ENCODE measurements at places on chromosomes 2 and 18. TPM values are rescaled to one million over a fixed set of nuclear protein-coding genes. Genes with fewer than 3 reads are reported as not detected.

HK2 gene
- total RNA-seq: 8.6 TPM

GDF7 gene
- total RNA-seq: 9.2 TPM

SERPINB5 gene
- not detected for total RNA-seq

ALPI gene
- not detected for total RNA-seq

SERPINB3 gene
- not detected for total RNA-seq

THSD7B gene
- total RNA-seq: 0.67 TPM

DNA sequence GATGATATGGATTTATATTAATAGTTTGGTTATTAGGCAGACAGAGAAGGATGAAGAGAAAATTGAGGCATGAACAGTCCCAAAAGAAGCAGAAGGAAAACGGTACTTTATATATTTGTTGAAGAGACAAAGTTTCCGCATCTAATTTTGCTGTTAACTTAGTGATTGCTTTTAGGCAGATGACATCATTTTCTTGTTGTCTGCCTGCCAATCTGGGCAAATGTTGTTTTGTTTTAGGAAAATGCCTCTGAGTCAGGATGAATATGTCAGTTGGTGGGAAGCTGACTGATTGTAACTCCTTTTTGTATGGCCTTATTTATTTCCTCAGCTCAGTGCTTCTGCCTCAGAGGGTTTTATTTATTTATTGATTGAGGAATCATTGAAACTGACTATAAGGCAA is 52.5 kb upstream of the CAVIN2 start:
- no peaks in the 10 kb centered on the region for H3K27me3 ChIP-seq
- H3K36me3 ChIP-seq: no peaks in the 10 kb centered on the region
- peaks cover 5% of the 10 kb centered on the region for H3K4me1 ChIP-seq
- H3K27ac ChIP-seq: peak overlapping the region; percentile 69

- H3K27ac ChIP-seq: no peak overlapping the region
- H3K27me3 ChIP-seq: no peaks in the 10 kb centered on the region
- no peak overlapping the region for H3K4me3 ChIP-seq
These were observed 27.4 kb downstream of the USP34 start for GRCh38 chr2:61443342-61444041.

DNA sequence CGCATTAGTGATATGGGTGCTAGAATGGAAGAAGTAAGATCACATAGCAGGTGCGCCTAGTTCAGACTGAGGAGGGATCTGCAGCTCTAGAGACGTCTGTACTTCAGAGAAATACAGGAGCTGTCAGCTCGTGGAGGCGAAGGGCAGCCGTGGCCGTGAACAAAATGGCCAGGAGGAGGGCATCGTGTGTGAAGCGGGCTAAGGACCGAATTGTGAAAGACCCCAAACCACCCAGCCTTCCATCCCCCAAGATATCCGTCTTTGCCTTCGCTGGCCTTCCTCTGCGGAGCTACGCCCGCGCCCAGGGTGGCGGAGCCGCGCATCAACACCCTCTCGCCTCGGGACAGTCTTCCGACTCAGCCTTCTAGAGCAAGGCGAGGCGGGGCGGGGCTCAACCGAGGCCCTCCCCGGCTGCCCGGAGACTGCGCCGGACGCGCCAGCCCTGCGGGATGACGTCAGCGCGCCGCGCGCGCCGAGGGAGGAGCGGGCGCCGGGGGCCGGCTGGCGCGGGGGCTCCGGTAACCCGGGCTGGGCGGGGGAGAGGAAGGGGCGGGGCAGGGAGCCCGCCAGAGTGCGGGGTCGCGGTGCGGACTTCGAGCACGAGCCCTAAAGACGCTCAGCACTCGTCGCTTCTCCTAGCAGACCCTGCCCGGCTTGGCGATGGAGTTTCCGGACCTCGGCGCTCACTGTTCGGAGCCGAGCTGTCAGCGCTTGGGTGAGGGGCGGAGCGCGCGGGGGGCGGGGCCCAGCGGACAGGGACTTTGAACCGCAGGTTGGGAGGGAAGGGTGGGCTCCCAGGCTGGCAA is at the start of gene ZFAND2B:
Gene ZFAND2B, plus strand, starts transcription at position 455 of the 806 bp plus-strand sequence. Its CDS starts 206 bp downstream, at position 661.
- DNase-seq: peak; percentile 95
- peak within 1 kb of the TSS; percentile 92 for H3K4me3 ChIP-seq
- H3K27ac ChIP-seq: peak within 1 kb of the TSS; percentile 96
- H3K27me3 ChIP-seq: no peaks in the 10 kb centered on the region
- no peaks in the 10 kb centered on the region for H3K36me3 ChIP-seq

DNA sequence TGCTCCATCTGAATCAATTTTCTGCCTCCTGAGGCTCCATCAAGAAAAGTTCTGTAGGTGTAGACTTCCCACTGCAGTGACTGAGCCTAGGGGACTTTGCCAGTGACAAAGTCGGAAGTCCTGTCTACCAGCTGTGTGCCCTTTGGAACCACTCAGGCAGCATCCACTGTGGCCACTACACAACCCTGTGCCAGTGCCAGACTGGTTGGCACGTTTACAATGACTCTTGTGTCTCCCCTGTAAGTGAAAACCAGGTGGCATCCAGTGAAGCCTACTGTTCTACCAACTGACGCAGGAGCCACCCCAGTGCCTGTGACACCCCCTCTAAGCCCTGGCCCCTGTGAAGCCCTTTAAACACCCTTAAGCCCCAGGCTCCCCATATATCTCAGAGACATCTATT is 132.1 kb upstream of the SERPINE2 start:
- no peak overlapping the region for H3K4me3 ChIP-seq
- no peaks in the 10 kb centered on the region for H3K27me3 ChIP-seq
- no peak overlapping the region for H3K27ac ChIP-seq
- no peaks in the 10 kb centered on the region for H3K36me3 ChIP-seq
- DNase-seq: no peak
- H3K4me1 ChIP-seq: no peaks in the 10 kb centered on the region

DNA sequence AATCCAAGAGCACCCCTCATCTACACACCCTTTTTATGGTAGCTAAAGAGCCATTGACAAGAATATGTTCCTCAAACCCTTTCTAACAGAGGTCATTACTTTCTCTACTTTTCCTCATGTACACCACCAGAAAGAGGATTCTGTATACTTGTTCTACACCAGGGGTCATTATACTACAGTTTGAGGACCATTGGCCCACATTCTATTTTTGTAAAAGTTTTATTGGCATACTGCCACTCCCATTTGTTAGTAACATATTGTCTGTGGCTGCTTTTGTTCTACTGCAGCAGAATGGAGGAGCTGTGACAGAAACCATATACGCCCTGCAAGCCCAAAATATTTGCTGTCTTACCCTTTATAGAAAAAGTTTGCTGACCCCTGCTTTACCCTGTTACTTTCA is 14.3 kb downstream of the HTR2B start:
- no peaks in the 10 kb centered on the region for H3K27me3 ChIP-seq
- H3K27ac ChIP-seq: peak overlapping the region; percentile 75
- no peak overlapping the region for H3K4me3 ChIP-seq
- no peaks in the 10 kb centered on the region for H3K4me1 ChIP-seq
- DNase-seq: no peak
- no peaks in the 10 kb centered on the region for H3K36me3 ChIP-seq

DNA sequence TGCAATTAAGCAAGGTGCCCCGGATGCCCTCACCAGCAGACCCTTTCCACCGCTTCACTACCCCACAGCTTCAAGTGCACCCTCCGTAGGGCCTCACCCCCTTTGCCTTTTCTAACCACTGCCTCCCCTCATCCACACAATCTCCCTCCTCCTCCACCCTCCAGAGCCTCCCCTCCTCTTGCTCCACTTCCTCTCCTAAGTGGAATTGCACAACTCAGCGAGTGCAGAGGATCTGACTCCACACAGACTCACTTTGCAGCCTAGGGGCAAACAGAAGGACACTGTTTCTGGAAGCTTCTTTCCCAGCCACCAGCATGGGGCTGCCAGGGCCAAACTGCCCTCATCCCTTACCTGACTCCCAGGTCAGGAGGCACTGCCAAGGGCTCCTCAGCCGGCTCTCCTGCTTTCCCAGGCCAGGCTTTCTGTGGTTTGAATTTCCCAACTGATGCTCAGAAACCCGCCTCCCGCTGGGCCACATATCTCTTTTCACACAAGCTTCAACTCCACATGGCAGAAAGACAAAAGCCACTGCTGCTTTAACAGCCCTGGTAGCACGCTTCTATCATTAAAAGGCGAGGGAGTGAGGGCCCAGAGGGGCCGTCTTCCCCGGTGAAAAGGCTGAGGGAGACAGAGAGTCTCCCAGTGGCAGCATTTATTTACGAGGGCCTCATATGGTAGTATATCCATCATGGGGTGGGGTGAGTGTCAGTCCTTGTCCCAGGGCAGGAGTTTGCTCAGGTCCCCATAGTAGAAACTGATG is 74.7 kb upstream of the MGAT4A start:
- H3K27me3 ChIP-seq: no peaks in the 10 kb centered on the region
- DNase-seq: no peak

DNA sequence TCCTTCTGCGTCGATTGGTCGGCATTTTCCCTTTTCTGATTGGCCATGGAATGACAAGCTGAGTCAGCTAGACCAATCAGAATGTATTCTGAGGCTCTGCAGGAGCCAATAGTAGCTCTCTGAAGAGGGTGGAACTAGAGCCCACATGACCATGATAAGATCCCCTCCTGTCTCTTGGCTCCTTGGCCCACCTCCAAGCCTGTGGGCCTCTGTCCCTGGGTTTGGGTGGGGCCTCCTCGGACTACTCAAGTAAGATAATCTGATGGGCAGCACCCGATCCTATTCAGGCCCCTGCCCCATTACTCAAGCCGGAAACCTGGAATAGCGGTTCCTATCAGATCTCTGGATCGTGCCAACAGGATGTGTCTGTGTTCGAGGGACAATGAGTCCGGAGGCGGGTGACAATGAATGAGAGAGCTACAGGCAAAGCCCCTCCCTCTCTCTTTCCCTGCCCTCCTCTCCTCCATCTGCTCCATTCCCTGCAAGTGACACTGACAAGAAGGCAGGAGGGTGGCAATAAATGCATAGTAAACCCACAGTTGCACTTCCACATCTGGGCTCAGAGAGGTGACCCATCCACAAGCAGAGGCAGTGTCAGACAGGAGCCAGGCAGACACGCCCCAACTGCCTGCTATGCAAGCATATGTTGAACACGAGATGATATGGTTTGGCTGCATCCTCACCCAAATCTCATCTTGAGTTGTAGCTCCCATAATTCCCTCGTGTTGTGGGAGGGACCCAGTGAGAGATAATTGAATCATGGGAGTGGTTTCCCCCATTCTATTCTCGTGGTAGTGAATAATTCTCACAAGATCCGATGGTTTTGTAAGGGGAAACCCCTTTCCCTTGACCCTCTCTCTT is 114.7 kb downstream of the TNS1 start:
- no peaks in the 10 kb centered on the region for H3K36me3 ChIP-seq
- DNase-seq: peak; percentile 75

DNA sequence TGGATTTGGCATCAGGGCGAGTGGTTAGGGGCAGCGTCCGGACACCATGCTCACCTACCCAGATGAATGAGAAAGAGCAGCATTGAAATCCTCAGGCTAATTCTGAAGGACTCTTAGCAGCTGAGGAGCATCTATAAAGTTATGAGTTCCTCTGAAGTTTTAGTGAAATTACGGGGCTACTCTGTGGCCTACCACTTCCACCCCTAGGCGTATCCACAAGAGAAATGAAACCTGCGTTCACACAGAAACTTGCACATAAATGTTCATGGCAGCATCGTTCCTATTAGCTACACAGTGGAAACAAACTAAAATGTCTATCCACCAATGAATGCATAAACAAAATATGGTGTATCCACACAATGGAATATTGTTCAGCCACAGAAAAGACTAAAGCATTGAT is 98.0 kb downstream of the GBX2 start:
- H3K36me3 ChIP-seq: no peaks in the 10 kb centered on the region
- H3K4me1 ChIP-seq: no peaks in the 10 kb centered on the region
- H3K27me3 ChIP-seq: no peaks in the 10 kb centered on the region
- no peak for DNase-seq
- no peak overlapping the region for H3K4me3 ChIP-seq

DNA sequence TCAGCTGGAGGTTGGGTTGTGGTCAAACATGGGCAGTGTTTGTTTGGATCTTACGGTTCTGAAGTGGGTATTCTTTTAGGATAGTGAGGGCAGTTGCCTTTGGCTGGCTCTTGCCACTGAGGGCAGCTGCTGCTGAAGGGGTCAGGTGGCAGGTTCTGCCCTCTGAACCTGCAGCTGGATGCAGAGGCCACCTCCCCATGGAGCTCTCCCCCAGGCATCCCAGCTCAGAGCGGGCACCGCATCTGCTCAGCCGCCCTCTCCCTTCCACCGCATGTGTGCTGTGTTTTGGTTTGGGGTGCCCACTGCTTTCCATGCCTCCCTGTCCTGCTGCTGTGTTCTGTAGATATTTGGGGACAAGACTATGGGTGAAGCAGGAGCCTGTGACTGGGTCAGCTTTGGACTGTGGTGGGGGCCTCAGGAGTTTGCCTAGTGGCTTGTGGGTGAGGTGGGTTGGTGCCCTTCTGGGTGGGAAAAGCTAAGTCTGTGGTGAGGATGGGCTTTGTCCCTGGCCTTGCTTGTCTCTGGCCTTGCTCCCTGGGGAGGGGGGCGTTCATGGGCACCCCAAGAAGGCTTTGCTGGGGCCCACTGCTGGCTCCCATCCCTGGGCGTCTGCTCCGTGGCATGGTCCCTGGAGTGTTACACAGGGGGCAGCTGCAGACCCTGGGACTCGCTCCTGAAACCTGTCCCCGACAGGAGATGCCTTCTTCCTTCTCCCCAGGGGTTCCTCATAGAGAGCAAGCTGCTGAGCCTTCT is 28.5 kb downstream of the OTOF start:
- no peak for DNase-seq
- no peaks in the 10 kb centered on the region for H3K36me3 ChIP-seq
- H3K4me3 ChIP-seq: no peak overlapping the region
- no peaks in the 10 kb centered on the region for H3K27me3 ChIP-seq
- no peak overlapping the region for H3K27ac ChIP-seq

- H3K27me3 ChIP-seq: no peaks in the 10 kb centered on the region
- no peaks in the 10 kb centered on the region for H3K36me3 ChIP-seq
- peak overlapping the region; percentile 97 for H3K27ac ChIP-seq
These were observed 21.4 kb upstream of the STON1 start for GRCh38 chr2:48508461-48509124.

DNA sequence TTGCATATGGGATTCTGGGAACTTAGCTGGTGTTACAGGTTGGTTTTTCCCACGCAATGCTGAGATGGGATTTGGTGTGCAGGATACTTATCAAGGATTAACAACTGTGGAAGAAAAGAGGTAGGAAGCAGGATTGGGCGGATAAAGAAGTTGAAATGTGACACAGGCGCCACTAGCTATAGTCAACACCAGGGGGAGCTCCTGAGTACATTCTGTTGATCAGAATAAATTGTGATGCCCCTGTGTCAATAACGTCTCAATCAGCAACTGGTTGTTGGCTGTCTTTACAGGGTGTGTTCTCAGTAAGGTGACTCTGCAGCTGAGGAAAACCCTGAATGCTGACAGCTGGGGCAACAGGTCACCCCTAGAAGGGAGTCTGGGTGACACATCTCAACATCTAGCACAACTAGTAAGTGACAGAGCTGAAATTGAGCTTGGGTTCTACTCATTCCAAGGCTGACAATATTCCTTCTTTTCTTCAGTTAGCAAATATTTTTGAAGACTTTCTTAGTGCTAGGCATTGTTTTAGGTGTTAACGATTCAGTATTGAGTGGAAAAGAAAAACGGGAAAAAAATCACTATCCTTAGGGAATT is 143.0 kb downstream of the ARL6IP6 start:
- no peak for DNase-seq
- no peaks in the 10 kb centered on the region for H3K4me1 ChIP-seq
- no peak overlapping the region for H3K4me3 ChIP-seq
- H3K27ac ChIP-seq: no peak overlapping the region
- no peaks in the 10 kb centered on the region for H3K36me3 ChIP-seq

Data from uterus (tissue), 4 donors.